ENCODE measurements at places on chromosomes 5 and 9.

- DNase-seq: no peak
Measured at GRCh38 chr9:113659740-113660139, 196.2 kb downstream of the RGS3 start.

DNA sequence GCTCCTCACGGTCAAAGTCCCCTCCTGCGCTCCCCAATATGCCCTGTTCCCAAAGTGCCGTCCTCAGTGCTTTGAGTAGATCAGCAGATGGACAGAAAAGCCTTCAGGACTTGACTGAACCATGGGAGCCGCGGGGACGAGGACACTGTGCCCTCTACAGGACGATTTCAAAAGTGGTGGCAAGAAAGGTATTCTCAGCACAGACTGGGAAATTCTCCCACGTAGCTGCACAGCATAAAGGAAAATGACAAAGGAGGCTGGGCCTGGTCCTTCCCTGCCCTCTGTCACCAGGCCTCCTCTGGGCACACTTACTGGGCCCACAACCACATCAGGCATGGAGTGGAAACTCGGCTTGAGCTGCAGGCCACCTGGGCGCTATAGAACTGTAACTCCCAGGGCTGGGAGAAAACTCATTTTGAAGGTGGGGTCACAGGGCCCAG, 16.7 kb upstream of the MTMR12 start:
- DNase-seq: peak; percentile 43

GRCh38 chr9:88302579-88303324, 85.5 kb upstream of the SPIN1 start:
- no peak for DNase-seq

- no peak for DNase-seq
Measured at GRCh38 chr5:3312299-3312698, 283.3 kb upstream of the IRX1 start.

- DNase-seq: no peak
Measured at GRCh38 chr5:4882186-4882585, 257.9 kb upstream of the ADAMTS16 start.

GRCh38 chr9:82621447-82621846, 441.5 kb downstream of the RASEF start:
- no peak for DNase-seq

DNA sequence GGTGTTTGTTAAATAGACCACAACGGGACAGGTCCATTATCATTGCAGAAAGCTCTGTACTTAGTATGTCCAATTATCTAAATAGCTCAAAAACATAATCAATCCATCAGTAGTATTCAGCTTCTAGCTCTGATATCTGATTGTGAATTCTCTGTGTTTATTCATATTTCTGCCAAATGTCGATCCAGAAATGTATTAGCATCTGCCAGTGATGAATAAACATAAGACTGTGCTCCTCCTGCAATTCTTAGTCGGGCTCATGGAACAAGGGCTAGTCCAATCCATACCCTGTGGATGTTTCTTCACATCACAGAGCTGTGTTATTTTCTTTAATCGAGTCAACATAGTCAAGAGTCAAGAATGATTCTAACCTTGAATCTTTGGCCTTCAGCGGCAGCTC, 1612.1 kb upstream of the WWC1 start:
- DNase-seq: no peak

DNA sequence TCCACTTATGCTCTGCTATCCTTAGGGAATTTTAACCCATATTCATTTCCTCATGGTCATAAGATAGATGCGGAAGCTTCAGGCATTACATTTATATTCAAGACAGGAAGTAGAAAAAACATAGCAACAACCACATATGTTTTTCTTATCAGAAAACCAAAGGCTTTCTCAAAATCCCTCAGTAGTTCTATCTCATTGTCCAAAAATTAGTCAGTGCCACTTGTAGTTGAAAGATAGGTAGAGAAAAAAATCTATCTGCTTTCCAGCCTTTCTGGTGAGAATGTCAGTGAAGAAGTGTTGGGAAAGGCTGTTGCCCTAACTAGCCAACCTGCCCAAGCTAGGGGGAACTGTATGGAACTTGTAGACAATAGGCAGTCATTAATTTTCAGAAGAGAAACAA, 23.5 kb upstream of the MOCS2 start:
- DNase-seq: no peak

DNA sequence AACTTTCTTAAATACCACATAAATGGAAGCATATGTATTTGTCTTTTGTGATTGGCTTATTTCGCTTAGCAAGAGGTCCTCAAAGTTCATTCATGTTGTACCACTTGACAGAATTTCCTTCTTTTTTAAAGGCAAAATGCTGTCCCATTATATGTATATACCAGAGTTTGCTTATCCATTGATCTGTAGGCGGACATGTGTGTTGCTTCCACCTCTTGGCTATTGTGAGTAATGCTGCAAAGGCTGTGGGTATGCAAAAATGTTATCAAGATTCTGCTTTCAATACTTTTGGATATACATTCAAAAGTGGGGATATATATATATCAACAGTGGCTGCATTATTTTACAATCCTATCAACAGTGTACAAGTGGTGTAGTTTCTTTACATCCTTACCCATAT, 271.0 kb downstream of the PRR16 start:
- no peak for DNase-seq

DNA sequence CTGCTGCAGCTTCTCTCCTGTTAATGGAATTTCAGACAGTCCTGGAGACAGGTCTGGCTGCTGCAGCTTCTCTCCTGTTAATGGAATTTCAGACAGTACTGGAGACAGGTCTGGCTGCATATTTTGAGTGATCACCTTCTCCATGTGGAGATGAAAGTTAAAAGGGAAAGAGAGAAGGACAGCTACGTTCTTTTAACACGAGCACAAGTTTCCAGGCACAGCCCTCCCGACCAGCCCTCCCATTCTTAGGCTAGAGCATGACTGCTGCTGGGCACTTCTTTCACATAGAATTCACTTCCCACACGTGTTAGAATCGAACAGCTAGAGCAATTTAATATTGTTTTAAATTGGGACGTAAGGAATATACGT, 133.3 kb upstream of the DMRT1 start:
- no peak for DNase-seq

- no peak for DNase-seq
Measured at GRCh38 chr5:136258463-136258862, 65.5 kb upstream of the SMIM32 start.

DNA sequence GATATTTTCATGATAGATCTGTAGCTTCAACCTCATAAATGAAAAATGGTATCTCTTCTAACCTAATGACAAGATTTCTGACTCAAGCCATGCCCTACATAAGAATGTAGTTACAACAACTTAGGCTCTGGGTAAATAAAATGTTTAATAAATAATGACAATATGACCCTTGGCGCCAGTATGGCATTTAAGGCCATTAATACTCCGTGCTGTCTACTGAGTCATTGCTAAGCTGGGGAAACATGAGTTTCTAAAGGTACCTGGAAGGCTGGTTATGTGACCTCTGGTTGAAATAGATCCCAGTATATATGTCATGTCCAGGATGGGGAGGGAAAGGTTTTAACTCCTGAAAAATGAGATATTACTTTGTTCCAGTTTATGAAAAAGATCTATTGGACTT, 58.0 kb upstream of the CEMIP2 start:
- no peak for DNase-seq

GRCh38 chr5:157219491-157220271, 39.0 kb downstream of the ITK start:
- no peak for DNase-seq

DNA sequence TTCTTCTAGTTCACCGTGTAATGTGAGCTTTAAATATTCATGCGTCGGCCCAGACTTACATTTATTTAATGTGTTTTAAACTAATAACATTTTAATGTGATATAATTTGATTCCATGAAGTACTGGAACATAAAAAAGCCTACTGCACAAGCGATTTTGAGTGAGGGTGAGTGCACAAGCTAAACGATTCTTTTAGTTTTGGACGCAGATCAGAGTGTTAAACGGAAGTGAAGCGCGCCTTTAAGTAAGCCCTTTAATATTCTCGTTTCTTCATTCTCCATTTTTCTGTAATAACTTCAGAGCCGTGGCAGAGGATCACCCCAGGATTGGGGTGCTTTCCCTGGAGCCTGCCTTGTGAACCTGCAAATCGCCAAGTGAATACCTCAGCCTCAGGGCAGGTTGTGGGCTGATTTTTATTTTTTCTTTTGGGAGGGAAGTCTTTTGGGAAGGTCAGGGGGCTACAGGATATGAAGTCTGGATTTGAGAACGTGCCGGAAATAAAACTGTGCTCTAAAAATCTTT, 4.9 kb upstream of the PAX5 start:
- no peak for DNase-seq

DNA sequence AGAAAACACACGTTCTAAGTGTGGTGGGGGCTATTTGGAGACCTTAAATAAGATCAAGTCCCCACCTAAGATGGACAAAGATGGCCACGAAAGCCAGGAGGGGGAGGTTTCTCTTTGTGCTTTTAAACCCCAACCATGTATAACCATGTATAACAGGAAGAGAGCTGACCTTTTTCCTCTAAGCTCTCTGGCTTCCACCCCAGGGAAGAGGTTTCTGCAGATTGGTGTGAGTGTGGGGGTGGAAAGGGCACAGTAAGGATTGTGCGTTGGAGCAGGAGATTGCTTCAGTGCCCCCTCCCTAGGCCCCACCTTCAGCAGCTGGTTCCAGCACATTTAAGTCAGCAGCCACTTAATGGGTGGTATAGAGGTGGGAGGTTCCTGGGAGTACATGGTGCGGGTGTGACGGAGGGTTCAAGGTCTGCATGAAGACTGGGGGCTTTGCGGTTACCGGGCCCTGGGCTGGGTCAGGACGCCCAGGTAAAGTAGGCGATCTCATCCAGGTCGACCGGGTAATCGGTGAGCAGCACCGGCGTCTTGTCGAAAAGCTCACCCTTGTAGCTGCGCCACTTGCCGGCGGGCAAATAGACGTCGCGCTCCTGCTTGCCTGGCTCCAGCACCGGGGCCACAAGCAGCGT, 6.2 kb downstream of the MYORG start:
- no peak for DNase-seq

DNA sequence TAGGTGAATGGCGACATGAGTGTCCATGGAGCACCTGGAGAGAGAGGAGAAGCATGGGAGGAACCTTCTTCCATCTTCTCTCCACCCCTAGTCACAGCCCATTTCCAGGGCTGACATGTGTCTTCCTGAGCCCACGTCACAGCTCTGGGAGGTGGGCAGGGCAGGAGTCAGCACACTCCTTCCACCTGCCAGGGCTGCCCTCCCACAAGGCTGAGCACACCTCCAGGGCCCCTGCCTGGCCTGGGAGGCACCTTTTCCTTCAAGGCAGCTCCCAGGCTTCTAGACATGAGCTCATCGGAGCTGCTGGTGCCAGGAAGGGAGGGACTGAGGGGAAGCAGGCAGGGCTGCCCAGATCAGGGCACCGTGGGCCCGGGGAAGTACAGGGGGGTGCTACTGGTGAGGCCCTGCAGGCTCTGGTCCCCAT, 13.6 kb upstream of the SYNPO start:
- DNase-seq: no peak

DNA sequence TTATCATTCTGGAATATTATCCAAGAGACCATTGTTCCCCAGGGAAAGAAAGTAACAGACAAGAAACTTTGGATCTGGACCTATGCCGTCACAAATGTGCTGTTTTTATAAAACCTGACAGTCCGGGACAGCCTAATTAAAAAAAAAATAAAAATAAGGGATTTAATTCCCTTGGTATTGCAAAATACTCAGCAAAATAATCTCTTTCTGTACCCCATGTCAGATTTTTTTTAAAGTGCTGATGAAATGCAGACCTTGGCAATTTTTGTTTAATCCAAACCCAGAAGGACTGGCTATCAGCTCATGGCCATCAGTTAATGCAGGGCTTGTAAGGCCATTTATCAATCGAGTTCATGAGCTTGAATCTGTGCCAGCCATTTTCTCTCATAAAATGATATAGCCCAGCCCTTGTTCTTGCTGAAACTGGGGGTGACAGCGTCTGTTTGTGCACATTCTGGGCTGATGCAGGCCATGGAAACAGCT, 162.7 kb upstream of the S1PR3 start:
- DNase-seq: no peak

GRCh38 chr9:129032541-129033159, 3.8 kb upstream of the MIGA2 start:
- no peak for DNase-seq

DNA sequence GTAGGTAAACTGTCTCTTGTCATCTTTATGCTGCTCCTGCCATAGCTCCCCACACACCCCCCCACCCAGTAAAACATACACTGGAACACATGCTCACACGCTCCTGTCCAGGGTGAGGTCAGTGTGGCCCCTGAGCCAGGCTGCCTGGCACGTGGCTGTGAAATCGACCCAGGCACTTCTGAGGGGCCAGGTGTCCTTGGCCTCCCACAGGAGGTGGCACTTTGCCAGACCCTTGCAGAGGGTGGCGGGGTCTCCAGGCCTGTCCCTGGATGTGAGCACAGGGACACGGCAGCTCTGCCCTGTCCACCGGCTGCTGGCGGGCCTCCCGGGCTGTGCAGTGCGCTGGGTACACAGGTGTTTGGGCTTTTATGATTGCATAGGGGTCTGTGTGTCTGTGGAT, 10.0 kb upstream of the CRB2 start:
- DNase-seq: no peak

- no peak for DNase-seq
Measured at GRCh38 chr5:7875151-7875550, 6.2 kb downstream of the MTRR start.

- no peak for DNase-seq
Measured at GRCh38 chr5:153979028-153979783, 59.5 kb downstream of the FAM114A2 start.

DNA sequence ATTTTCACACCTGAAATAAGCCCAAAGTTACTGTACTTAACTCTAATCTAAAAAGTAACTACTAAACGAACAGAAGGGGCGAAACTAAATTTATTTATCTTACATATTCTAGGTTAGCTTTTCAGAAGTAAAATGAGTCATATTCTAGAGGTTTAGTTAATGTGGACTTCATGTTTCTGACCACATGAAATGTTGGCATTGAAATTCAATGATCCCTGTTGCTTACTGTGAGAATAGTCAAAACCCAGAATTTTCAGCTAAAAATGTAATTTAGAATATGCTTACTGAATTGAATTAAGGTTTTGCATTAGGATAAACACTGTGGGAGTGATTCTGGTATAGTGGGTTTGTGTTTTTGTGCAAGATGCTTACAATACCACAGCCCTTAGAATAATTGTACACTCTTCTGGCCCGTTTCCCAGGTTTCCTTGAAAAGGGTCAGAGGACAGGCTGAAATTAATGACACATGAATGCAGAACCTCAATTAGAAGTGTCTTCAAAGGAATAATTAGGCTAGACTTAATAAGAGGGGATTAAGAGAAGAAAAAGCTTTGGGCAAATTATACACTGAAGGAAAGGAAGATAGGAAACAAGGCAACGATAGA, 1.4 kb upstream of the SNX18 start:
- no peak for DNase-seq

DNA sequence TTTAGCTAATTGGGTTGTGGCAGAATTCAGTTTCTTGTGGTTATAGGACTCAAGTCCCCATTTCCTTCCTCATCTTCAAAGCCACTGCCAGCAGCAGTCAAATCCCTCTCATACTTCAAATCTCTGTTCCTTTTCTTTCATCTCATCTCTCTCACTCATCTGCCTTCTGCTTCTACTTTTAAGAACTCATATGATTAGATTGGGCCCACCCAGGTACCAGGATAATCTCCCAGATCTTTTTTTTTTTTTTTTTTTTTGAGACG, 8.0 kb upstream of the REEP5 start:
- no peak for DNase-seq

GRCh38 chr9:32427111-32427873, 42.8 kb downstream of the ACO1 start:
- no peak for DNase-seq

GRCh38 chr5:141800617-141801016, 77.6 kb downstream of the PCDH1 start:
- DNase-seq: no peak
